ENCODE measurements at places on chromosomes 4 and X.

GRCh38 chr4:24730256-24731001, 64.9 kb upstream of the SOD3 start:
- no peak for DNase-seq

GRCh38 chr4:79315891-79316290, 10.0 kb downstream of the NAA11 start:
- no peak for DNase-seq

DNA sequence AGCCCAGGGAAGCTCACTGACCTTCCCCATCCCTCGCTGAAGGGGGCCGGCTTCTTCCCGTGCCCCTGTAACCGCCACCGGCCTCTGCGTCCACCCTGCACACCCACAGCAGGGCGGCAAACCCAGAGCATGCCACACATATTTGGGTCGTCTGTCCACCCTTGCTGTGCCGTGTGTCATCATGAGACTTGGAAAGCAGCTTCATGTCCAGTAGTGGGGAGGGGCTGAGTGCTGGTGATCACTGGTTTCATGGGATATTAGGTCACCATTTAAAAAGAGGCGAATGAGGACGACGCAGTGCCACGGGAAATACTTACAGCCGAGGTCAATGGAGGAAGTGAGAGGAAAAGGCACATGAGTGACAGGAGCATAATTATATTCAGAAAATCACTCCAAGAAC, 74.8 kb downstream of the HTRA3 start:
- DNase-seq, result no peak

- no peak for DNase-seq
Measured at GRCh38 chr4:187258651-187259401, 535.2 kb upstream of the FAT1 start.

DNA sequence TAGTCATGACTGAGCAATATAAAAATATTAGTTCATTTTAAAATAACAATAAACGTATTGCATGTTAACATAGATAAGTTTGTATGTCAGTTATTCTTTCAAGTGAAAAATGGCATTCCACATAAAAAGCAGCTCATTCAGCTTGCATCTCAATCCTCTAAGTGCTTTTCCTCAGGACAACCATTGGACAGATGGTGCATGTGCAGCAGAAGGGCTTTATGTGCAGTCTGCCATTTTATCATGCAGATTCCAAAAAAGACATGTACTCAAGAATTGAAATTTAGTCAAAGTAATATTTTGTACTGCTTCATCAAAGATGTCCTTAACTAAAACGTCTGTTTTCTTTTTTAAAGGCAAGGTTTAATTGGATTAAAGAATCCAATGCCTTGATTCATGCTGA, 93.4 kb downstream of the RS1 start:
- no peak for DNase-seq

GRCh38 chr4:7651461-7651921, 216.8 kb upstream of the PSAPL1 start:
- DNase-seq, result no peak

GRCh38 chr4:34245276-34245675, 1999.0 kb downstream of the ARAP2 start:
- no peak for DNase-seq

- DNase-seq, result no peak
Measured at GRCh38 chr4:86652332-86652932, 58.3 kb downstream of the PTPN13 start.

DNA sequence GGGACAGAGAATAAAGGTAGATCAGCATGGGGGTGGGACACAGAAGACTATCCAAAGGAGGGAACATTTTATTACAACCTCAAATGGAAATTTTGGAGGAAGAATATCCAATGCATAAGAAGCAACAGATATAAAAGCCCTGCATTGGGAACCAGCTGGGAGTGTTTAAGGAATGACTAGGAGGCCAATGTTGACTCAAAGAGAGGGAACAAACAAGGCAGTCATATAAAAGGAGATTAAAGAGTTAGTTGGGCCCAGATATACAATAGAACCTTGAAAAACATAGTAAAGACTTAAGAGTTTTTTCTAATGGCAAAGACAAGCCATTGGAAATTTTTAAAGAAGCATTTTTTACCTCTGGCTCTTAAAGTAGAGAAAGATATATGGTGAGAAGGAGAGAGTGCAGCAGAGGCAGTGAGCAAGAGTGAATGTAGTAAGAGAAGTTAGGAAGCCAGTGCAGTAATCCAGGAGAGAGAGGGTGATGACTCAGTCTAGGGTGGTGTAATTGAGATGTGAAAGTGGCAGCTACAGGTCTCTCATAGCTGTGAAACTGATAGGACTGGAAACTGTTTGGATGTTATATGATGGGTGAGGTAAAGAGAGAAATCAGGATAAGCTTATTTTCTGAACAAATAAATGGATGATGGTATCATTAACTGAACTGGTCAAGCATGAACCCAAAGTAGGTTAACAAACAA, 182.2 kb upstream of the ATOH1 start:
- no peak for DNase-seq

GRCh38 chr4:86043755-86044592, 315.9 kb downstream of the MAPK10 start:
- peak; percentile 33 for DNase-seq

DNA sequence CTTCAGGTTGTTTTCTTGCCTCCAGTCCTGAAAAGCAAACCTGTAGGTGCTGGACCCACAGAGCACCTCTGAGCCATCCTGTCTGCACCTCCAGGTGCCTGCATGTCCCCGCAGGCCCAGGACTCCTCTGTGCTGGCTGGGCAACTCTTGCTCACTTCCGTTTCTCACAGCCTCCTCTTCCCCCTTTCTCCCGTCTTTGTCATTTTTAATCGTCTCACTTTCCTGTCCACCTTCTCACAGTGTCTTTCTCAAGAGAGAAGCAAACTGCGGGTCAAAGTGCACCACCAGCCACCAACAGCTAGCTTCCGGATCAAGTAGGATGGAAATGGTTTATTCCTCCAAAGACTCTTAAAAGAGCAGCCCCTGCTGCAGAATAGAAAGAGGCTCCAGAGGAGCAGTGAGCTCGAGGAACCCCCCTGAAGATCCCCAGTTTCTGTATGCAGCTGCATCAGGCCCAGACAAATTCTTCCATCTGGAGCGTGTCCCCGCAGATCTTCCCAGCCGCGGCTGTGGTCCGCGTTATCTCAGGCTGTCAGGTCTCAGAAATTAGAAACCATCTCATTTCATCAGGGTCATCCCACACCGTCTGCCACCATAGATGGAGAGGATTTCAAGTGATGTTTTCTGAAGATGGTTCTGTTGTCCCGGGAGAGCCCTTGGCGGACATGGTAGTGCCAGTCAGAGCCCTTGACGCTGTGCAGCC, 87.7 kb downstream of the FHDC1 start:
- DNase-seq, result no peak

GRCh38 chr4:159608436-159608835, 505.6 kb downstream of the RAPGEF2 start:
- no peak for DNase-seq

DNA sequence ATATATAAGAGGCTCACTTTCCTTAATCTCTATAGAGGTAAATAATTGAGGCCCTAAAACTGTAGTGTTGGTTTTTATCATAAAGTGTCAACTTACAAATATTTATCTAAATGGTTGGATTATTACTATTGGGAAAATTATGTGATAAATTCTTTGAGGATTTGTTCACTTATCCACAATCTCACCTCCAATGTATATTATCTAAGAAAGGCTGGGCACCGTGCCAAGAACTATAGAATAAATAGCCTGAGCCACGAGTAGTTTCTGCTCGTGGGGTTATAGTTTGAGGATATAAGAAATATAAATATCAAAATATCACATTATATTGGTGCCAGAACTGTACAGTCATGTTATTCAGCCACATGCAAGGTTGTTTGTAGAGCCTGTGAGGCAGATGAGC, 177.9 kb downstream of the VEGFC start:
- no peak for DNase-seq

Measured in amniotic stem cell (primary cell).